ENCODE measurements at places on chromosomes 4 and X.

DNA sequence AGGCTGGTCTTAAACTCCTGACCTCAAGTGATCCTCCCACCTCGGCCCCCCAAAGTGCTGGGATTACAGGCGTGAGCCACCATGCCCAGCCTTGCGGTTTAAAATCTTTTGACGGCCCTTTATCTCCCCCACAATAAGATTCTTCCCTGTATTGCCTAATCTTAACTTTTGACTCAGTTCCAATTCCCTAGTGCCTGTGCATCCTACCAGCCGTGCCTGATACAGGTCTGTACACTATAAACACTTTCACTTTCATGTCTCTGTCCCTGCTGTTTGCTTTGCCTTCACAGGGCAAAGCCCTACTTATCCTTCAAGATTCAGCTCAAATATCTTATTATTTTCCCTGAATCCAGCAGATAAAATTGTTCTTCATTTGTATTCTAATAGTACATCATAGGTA is 74.6 kb downstream of the WDR44 start:
- DNase-seq: no peak

GRCh38 chrX:38276089-38276488 is 51.2 kb downstream of the RPGR start:
- DNase-seq: no peak

- no peak for DNase-seq
Measured at GRCh38 chr4:185412412-185412811, 13.4 kb downstream of the UFSP2 start.

DNA sequence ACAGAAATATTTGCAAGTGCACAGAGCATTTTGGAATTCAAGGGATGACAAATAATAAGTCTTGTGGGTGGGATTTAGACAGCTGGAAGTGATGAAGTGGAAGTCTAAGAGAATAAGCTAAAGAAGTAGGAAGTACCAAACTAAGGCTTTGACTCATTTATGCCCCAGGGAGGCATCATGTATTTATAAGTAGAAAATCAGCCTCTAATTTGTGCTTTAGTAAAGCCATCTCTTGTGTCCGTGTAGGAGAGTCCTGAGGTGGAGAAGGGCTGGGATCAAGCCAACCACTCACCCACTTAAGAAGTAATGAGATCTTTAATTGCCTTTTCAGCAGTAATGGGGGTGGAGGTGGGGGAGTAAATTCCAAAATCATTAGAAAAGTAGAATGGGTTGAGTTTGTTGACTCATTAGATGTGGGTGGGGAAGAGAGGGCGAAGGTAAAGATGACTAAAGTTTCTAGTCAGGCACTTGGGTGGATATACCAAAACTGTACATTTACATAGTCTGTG is 356.7 kb downstream of the STIM2 start:
- DNase-seq: no peak

GRCh38 chrX:116009861-116010710 is 160.5 kb upstream of the AGTR2 start:
- no peak for DNase-seq

- DNase-seq: no peak
Measured at GRCh38 chr4:25513814-25514213, 136.8 kb downstream of the ANAPC4 start.

- no peak for DNase-seq
Measured at GRCh38 chr4:157655096-157655809, 434.7 kb downstream of the GRIA2 start.

GRCh38 chr4:114132830-114133229 is 153.4 kb upstream of the ARSJ start:
- DNase-seq: no peak

- DNase-seq: no peak
Measured at GRCh38 chrX:23749129-23749528, 6.1 kb upstream of the ACOT9 start.

GRCh38 chrX:104697294-104697693 is 131.3 kb downstream of the IL1RAPL2 start:
- no peak for DNase-seq

GRCh38 chrX:40169193-40170101 is 71.7 kb upstream of the BCOR start:
- peak; percentile 69 for DNase-seq

DNA sequence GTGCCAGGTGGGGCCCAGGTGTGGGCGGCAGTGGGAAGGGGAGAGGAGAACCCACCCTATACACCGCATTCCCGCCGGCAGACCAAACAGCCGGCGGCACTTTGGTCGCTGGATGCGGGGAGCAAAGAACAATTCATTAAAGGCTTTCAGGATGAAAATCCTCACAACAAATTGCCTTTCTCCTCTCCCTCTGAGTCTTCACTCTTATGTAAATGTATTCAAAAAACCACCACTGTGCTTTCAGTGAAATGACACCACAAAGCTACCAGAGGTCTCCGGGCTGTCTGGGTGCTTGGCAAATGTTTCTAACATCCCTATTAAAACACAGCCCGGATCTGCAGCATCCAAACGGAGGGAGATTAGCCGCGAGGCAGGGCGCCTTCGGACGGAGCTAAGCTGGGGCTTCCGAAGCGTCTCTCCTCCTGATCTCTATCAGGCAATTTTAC is 171.8 kb upstream of the TBL1X start:
- DNase-seq: no peak

GRCh38 chrX:101347859-101348451 is 587 bp downstream of the TIMM8A start:
- DNase-seq: no peak

DNA sequence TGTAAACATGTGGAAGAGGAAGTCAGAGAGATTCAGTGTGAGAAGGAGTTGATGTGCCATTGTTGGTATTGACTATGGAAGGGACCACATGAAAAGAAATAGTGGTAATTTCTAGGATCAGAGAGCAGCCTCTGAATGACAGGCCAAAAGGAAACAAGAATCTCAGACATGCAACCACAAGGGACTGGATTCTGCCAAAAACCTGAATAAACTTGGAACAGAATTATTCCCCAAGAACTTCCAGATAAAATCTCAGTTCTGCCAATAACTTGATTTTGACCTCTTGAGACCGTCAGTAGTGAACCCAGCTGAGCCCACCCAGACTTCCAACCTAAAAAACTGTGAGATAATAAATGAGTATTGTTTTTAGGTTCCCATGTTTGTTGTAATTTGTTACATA is 653.6 kb upstream of the NR3C2 start:
- DNase-seq: no peak

- no peak for DNase-seq
Measured at GRCh38 chr4:7194251-7195140, 2.2 kb downstream of the SORCS2 start.

DNA sequence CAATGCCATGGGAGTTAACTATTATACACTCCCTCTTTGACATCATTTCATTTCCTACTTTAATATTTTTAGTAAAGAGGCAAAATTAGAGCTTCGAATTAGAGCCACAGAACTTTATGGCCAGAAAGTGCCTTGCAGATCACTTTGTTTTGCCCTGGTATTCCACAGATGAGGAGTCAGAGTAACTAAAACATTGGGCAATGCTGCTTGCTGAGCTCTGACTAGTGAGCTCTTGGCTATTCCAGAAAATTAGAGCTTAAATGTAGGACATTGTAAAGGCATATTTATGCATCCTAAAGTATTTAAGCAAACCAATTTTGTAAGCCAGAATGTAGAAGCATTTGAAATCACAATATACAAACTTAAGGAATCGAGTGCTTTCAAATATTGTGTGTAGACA is 6.3 kb upstream of the ZNF827 start:
- no peak for DNase-seq

DNA sequence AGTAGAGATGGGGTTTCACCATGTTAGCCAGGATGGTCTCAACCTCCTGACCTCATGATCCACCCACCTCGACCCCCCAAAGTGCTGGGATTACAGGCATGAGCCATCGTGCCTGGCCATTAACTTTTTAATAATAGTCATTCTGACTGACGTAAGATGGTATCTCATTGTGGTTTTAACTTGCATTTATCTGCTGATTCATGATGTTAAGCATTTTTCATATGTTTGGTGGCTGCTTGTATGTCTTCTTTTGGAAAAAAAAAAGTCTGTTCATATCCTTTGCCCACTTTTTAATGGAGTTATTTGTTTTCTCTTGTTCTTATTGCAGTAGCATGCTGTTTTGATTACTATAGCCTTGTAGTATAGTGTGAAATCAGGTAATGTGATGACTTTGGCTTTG is 45.8 kb downstream of the ANXA10 start:
- DNase-seq: no peak

- no peak for DNase-seq
Measured at GRCh38 chrX:24332878-24333277, 19.0 kb upstream of the SUPT20HL2 start.

DNA sequence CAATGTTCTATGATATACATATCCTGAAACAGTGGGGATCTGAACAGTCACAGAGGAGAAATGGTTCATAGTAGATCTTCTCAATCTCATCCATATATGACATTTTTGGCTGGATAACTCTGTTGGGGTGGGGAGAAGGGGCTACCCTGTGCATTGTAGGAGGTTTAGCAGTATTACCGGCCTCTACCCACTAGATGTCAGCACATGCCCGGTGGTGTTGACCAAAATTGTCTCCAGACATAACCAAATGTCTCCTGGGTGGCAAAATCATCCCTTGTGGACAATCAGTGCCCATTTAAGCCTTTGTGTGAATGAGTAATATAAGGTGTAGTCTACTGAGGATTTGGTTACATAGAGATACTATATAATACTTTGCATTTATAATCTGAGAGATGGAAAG is 89.9 kb downstream of the PLS3 start:
- no peak for DNase-seq

GRCh38 chr4:113635739-113636437 is 125.7 kb downstream of the CAMK2D start:
- no peak for DNase-seq

DNA sequence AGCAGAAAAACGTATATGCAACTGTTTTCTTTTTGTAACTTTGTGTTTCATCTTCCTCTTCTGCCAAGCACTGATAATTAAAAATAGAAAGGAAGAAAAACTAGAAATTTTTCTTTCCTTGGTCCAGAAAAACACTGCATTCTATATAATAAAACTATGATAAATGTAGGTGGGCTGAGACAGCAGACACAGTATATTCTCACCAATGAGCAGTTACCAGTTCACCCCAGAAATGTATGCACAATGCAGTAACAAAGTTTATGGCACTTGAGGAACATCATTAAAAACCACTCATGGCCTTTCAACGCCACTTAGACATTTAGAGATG is 79.4 kb downstream of the FAT1 start:
- no peak for DNase-seq

- DNase-seq: no peak
Measured at GRCh38 chr4:136754810-136755530, 777.3 kb downstream of the PCDH18 start.

DNA sequence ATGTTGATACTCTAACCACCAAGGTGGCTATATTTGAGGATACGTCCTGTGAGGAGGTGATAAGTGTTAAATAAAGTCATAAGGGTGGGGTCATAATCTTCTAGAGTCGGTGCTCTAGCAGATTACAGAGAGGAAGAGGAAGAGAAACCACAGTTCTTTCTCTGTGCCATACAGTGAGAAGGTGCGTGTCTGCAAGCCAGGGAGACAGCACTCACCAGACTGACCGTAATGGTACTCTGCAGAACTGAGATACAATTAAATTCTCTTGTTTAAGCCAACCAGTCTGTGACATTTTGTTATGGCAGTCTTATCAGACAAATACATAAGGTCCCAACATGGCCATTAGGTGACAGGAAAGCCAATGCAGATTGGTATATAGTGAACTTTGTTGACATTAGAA is 480.9 kb upstream of the IGFBP7 start:
- no peak for DNase-seq

- DNase-seq: no peak
Measured at GRCh38 chr4:143384381-143384994, 47.8 kb downstream of the GAB1 start.

GRCh38 chr4:5971078-5971450 is 47.2 kb downstream of the C4orf50 start:
- DNase-seq: no peak

DNA sequence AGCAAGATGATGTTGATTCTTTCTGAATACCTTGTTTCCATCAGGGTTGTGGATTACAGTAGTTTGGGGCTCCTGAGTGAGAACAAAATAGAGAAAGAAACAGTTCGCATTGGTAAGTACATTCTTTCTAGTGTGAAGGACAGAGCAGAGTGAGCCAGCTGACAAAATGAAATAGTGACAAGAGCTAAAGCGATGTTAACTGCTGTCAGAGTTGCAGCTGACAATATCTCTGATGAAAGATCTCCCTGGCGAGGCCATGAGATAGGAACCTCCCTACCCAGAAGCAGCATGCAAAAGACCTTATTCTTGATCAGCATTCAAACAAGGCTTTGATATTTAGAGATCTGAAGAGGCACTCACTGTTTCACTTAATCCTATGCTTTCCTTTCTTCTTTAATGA is 258.6 kb downstream of the CAMK2D start:
- DNase-seq: no peak

GRCh38 chr4:26050212-26050643 is 136.2 kb downstream of the SMIM20 start:
- DNase-seq: no peak

DNA sequence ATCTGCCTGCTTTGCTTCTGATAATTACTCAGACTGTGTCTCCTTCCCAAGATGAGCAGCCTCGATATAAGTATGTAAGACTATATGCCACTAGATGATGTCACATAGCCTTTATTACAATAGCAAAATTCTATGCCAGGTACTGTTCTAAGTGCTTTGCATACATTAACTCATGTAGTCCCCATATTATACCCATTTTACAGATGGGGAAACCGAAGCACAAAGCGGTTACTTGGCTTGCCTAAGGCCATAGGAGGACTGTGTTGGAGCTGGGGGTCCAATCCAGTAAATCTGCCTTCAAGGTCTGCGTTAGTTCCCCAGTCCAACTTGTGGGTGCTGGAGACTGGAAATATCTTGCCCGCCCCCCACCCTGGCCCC is 826 bp upstream of the SCML1 start:
- DNase-seq: no peak

DNA sequence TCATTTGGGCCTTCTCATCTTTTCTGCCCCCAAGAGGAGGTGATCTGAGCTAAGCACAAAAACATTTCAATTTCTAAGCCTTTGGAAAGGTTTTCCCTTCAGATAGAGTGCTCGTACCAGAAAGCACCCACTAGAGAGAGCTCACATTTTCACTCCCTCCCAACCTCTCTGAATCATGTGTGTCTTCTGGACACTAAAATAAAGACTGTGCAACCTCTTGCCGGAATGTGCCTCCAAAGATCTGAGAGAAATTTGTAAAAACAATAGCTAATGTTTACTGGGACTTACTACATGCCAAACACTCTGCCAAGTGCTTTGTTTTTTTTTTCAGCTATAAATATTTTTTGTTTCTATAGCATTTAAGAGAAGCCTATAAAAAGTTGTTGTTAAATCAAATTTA is 120.6 kb upstream of the LNX1 start:
- DNase-seq: no peak

- DNase-seq: no peak
Measured at GRCh38 chr4:110055158-110055768, 142.6 kb downstream of the EGF start.

DNA sequence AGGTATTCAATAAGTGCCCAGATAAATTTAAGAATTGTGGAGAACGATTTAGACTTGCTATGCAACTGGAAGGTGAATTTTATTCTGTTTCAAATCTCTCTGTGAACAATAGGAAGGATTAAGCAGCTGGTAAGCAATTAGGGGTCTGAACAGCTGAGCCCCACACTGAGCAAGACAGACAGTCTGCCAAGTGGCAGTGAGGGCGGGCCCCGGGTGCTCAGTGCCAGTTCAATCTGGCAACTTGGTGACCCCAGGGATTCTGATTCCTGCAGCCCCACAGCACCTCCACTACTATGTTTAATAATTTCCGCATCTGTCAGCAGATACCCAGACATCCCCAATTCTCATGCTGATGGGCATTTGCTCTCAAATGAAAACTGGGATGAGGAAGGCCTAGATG is 317.3 kb downstream of the PPP1R2C start:
- no peak for DNase-seq

GRCh38 chr4:166594326-166594946 is 639.9 kb downstream of the SPOCK3 start:
- DNase-seq: no peak

All from activated T-cell treated with anti-CD3 and anti-CD28 coated beads for 4 hours (primary cell).